Tibial artery (tissue), 4 donors: ENCODE measurements at places on chromosomes 7 and 10.

DNA sequence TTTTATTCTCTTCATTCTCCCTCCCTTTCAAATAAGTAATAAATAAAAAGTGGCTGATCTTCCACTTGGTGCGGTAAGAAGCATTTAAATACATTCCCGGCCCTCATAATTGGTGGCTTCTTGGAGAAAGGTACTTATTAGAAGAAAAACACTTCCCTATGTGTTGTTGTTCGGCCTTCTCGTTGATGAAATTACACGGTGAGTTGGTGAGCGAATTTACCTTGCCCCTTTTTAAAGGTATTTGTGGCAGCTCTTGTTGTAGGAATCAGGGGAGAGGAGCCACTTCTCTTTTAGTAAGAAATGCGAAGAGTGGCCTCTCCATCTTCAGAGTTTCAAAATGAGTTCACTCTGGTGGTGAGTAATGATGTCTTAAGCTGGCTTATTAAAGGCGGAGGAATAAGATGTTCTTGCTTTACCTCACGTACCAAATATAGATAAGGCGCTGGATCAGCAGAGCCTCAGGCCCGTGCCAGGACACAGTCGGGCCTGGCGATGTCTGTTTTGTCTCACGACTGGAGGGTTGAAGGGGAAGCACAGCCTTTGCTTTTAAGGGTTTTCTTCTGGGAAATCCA, 135.9 kb downstream of the CUX1 start:
- no peak for DNase-seq

- DNase-seq: no peak
Measured at GRCh38 chr7:93327006-93327633, 95.0 kb downstream of the VPS50 start.

DNA sequence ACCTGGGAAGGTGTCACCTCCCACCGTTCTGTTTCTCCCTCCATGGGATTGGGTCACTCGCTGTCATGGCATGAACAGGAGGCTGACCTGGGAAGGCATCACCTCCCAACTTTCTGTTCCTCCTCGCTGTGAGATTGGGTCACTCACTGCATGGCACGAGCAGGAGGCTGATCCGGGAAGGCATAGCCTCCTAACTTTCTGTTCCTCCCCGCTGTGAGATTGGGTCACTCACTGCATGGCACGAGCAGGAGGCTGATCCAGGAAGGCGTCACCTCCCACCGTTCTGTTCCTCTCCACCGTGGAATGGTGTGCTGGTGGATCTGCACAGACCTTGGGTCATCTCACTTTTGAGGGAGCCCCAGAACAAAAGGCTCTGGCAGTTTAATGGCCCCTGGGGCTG, 239.2 kb upstream of the PRKCQ start:
- DNase-seq: no peak

DNA sequence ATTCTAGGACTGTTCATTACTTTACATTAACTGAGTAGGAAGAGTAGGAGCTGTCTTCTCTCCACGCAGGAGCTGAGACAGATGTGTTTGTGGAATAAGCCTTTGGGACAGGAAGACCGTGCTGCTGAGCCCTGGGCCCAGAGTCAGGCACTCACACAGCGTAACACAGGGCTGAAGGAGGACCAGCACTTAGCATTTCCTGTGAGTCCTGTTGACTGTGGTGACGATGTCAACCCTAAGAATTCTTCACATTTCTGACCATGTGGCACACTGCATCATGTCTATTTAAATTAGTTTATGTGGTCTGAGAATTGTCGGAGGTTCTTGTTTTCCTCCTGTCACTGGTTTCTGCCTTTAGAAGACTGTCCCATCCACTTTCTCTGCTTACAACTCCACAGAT, 117.2 kb downstream of the PIP4K2A start:
- no peak for DNase-seq

- no peak for DNase-seq
Measured at GRCh38 chr7:90869335-90869734, 273.2 kb downstream of the CDK14 start.

DNA sequence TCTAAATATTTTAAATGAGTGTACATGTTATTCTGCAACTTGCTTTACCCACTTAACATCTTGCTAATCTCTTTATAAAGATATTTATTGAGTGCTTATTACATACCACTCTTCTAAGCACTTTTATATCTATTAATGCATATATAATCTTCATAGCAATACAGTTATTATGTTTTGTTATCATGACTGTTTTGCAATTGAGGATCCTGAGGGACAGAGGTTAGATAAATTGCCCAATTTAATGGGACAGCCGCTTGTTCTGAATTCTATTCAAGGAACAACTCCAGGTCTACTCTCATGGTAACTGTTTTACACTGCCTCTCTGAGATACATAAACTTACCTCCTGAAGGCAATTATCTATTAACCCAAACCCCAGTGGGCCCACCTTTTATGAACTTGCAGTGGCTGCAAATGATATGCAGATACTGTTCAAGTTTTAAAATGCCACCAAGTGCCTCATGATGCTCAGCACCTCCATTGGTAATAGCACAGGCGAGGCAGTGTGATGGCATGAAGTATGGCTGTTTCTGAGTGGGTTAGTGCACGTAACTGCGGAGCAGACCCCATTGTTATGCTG, 60.5 kb downstream of the PON1 start:
- no peak for DNase-seq

DNA sequence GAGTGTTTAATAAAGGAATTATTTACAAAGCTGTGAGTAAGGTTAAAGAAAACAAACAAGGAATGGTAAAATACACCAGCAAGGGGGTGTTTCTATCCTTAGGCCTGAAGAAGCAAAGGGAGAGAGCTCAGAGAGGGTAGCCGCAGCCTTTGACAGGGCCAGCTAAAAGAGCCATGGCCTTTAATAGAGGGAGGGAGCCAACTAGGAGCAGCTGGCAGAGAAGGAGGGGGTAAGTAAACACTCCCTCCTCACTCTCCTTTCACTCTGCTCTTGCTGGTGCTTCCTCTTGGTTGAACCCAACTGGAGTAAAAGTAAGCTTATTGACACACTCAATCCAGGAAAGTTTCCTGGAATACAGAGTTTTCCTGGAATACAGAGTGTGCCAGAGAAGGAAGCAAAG, 87.5 kb downstream of the CH25H start:
- no peak for DNase-seq

DNA sequence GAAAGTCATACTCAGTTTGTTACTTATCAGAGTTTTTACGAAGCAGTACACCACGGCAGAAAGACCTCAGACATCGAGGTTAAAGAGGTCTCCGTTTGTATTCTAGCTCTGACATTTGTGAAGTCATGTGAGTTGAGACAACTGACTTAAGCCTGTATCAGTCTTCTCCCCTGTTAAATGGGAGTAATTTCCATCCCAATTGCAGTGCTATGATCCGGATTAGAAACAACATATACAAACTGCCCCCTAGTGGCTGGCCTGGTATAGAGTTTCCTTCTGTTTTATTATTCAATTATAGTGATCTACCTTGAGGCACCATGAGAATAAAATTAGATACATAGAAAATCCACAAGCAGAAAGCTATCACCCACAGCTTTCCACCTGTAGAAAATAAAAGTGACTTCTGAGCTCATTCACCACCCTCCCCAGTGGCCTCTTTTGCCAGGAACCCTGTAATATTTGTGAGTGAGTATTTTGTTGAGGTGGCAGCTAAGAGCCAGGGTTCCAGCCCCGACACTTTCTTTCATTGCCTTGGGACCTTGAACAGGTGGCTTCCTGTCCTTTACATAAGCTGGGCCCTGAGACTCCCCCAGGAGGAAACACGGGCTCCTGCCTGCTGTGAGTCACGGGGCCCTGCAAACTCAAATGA, 607.2 kb upstream of the MGMT start:
- no peak for DNase-seq

DNA sequence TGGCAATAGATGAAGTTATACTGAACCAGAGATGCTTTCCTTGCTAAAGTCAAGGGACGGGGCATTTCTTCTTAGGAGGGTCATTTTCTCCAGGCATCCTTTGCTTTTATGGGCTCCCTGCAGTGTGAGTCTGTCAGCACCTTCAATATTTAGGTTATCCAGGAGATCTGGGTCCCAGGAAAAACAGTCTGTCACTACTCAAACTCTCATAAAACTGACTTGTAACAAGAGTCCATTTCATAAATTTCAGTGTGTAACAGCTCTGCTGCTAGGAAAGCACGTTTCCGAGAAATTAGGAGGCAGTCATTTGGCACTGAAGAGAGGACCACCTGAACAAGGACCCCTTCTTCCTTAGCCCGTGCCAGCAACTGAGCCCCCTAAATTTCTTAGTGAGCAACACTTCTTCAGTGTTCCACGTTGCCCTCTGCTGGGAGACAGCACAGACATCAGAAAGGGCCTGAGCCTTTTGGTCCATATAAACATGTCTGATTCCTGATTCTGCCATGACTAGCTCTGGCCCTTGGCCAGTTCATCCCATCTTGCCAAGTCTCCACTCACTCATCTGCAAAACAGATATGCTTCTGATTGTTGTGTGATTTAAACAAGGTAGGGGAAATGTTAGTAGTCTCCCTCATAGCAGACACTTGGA, 7.2 kb downstream of the GCC1 start:
- DNase-seq: no peak

- no peak for DNase-seq
Measured at GRCh38 chr10:33773253-33773573, 438.7 kb upstream of the NRP1 start.

DNA sequence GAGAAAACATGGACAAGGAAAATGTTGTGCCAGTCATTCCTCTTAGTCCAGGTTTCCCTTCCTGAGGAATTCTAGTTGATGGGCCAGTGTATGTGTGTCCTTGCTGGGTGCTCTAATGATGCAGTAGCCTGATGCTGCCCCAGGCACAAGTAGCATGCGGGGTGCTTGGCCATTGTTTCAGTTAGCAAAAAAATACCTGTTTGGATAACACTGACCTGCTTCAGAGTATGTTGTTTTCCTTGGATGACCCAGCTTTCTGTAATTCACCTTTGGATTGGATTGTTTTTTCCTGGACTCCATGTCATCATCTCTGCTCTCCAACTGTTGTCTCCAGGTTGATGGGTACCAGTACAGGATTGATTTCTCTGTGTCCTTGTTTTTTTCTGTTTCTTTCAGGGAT, 169.2 kb downstream of the SND1 start:
- DNase-seq: no peak

DNA sequence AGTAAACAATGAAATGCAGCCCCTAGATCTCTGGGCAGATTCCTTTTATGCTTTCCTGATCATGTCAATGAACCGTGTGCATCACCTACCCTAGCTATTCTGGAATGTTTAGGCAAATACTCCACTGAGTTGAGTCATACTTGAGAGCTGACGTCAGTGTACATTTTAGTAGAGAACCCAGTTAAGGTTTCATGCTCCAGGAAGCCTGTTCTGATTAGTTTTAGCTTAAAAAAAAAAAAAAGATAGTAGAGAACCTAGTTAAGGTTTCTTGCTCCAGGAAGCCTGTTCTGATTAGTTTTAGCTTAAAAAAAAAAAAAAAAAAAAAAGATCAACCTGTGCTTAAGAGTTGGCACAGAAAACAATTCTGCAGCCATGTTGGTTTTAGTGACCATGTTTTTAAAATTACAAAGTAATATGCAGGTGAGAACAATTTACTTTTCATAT, 3.7 kb upstream of the MCU start:
- no peak for DNase-seq

- no peak for DNase-seq
Measured at GRCh38 chr10:111612273-111612672, 535.4 kb downstream of the ADRA2A start.

GRCh38 chr10:43124094-43124521, 14.1 kb upstream of the CSGALNACT2 start:
- peak; percentile 39 for DNase-seq

GRCh38 chr10:106440767-106441166, 723.7 kb downstream of the SORCS1 start:
- no peak for DNase-seq

- DNase-seq: peak; percentile 87
Measured at GRCh38 chr10:86535132-86535882, 13.7 kb upstream of the WAPL start.

- peak; percentile 51 for DNase-seq
Measured at GRCh38 chr10:132849546-132850031, 63.6 kb upstream of the NKX6-2 start.

DNA sequence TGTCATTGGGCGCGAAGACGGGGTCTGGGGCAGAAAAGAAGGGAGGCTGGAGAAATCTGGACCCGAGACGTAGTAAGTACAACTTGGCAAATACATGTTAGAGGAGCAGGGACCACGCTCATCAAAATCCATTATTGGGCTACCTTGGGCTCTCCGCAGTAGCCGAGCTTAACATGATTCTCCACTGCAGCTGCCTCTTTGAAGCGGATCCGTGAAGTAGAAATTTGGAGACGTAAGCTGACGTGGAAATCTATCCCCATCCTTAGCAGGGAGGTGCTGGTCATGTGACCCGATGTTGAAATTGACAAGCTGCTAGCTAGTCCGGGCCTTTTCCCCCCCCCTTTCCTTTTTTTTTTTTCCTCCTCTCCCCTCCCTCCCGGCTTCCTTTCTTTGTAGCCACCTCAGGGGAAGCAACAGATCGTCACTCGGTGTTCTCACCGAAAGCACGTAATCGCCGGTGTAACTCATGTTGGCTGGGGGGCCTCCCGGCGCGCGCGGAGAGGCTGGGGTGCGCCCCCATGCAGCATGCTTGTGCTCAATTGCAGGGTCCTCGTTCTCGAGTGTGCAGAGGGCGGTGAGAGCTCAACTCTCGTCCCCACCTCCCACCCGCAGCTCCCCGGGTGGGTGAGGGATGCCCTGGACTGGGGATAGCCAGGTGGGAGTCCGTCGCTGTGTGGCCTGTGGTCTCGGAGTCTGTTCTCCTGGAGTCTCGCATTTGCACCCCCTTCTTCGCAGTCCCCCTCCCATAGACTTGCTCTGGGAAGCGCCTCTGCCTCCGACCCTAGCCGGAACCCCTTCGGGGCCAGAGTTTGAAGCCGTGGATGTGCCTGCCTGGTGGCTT, at the start of gene HOXA11:
Gene HOXA11, minus strand, starts transcription at position 220 of the 841 bp plus-strand sequence. Its CDS starts 88 bp downstream, at position 132.
- DNase-seq: peak; percentile 81

DNA sequence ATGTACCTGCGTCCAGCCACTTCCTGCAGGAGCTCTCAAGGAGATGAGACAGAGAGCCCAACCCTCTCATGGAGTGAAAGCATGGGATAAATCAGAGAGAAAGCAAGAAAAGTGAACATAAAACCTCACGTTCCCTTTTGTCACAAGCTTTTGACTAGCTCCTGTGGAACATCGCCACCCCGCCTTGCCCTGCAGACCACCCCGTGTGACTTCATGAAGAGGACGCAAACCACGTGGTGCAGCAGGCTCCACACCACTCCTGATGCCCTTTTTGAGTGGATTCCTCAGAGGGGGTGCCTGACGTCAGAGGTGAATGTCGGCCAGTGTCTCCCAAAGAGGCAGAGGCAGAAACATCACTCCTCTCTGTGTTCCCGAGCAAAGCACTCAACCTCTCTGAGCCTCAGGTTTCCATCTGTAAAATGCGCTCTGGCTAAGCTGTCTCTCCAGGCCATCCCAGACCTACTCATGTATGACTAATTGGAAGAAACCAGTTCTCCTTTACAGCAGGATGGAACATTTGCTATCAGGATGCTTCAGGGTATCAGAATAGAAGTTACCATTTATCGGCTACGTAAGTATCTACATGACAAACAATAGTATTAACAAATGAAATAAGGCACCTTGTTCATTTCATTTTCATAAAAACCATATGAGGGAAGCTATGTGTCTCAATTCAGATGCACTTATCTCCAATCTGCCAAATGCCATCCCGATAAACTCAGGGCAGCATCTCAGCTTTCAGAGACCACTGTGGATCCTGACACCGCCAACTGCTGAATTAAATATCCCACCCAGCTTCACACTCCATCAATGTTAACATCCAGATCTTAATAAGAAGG, 5.3 kb downstream of the ZNF488 start:
- DNase-seq: no peak
